Hematopoietic multipotent progenitor cell (in vitro differentiated cells): ENCODE measurements at places on chromosomes 11 and 22.
A peak's percentile ranks its signal among the peaks of the same experiment; 100 is the strongest.

GRCh38 chr22:45994491-45995404 lies 17.8 kb upstream of the WNT7B start:
- DNase-seq, result peak; percentile 72

DNA sequence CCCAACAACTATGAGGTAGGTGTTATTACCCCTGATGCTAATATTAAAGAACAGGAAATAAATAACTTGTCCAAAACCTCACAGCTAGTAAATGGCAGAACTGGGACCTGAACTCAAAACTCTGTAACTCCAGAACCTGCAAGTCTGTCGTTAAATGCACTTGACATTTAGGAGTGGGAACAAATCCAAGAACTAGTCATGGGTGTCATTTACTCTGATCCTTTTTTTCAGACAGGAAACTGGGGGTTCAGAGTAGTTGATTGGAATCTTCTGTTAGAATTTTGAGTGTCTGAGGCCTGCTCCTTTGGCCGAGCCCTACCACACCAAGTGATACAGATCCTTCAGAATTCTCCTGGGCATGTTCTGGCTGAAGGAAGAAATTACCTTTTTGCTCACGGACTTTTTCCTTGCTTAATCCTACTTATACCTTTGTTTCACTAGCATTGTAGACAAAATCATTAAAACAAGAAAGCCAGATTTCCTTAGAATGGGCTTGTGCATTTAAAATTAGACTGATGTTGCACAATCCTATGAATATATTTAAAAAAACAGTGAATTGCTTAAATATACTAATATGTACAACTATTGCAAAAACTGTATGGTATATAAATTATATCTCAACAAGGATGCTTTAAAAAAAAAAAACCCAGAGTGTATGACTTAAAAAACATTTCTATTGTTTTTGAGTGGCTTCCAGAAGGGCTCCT lies 1.4 kb upstream of the YAP1 start:
- no peak for DNase-seq

DNA sequence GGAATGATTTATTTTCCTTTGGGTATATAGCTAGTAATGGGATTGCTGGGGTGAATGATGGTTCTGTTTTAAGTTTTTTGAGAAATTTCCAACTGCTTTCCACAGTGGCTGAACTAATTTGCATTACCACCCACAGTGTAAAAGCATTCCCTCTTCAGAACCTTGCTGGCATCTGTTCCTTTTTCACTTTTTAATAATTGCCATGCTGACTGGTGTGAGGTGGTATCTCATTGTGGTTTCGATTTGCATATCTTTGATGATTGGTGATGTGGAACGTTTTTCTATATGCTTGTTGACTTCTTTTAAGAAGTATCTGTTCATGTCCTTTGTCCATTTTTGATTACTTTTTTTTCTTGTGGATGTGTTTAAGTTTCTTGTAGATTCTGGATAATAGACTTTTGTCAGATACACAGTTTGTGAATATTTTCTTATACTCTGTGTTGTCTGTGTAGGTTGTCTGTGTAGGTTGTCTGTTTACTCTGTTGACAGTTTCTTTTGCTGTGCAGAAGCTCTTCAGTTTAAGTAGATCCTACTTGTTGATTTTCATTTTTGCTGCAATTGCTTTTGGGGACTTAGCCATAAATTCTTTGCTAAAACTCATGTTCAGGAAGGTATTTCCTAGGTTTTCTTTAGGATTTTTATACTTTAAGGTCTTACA lies 291.8 kb upstream of the DDI1 start:
- no peak for DNase-seq

GRCh38 chr22:28440592-28441390 lies 238.8 kb downstream of the TTC28 start:
- peak; percentile 28 for DNase-seq

GRCh38 chr11:77175869-77176539 lies 48.0 kb downstream of the MYO7A start:
- DNase-seq, result no peak

DNA sequence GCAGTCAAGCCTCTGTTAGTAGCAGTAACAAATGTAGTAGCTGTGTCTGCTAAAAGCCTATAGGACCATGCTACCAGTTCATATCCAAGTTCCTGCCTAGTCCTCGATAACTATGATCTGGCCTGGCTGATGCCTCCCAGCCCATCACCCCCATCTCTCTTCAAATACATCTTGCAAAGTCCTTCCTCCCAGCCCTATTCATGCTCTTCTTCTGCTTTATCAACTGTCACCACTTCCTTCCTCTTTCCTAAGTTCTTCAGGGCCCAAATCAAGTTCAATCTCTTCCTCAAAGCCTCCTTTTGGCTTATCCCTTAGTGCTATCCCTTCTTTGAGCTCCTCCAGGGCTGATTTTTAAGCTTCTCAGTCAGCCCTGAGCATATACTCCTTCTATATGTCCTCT lies 150.9 kb upstream of the THY1 start:
- DNase-seq, result no peak

DNA sequence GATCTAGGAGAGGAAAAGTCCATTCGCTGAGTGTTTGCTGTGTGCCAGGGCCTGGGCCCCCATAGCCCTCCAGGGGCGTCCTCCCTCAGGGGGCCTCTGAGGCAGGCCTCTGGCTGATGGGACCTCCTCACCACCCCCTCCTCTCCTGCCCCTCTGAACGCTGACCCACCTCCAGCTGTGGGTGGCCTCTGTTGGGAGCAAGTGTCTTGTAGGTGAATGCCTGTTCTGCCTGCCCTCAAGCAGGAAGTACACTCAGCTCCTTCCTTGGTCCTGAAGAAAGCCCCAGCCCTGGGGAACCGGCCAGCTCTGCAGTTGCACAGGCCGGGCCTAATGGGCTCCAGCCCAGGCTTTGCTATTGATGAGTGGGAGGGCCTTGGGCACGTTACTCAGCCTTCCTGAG lies 3.5 kb downstream of the MYO7A start:
- no peak for DNase-seq
